ENCODE measurements at places on chromosomes 2 and 18. TPM values are rescaled to one million over a fixed set of nuclear protein-coding genes. Genes with fewer than 3 reads are reported as not detected.

Gene STPG4
- total RNA-seq, result not detected

Gene POTEJ
- total RNA-seq, result not detected

DNA sequence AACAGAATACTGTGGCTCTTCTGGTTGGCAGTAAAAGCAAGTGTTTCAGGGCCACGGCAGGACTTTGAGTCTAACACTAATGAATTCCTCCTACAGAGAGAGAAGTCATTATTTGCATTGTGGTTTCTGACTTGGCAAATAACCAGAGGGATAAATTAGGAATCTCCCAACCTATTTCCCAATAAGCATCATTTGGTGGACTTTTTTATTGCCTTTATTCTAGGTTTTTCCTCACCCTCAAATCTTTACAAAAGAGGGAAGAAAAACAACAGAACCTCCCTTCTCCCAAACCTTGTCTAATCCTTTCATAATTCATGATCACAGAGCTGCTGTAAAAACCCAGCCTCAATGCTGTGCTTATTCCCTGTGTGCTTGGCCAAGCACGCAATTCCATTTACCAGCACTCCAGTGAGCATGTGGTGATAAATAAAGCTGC is 179.7 kb downstream of the AGPS start:
- H3K36me3 ChIP-seq, result no peaks in the 10 kb centered on the region
- H3K4me3 ChIP-seq, result no peak overlapping the region
- DNase-seq, result no peak
- no peaks in the 10 kb centered on the region for H3K27me3 ChIP-seq
- no peaks in the 10 kb centered on the region for H3K4me1 ChIP-seq

GRCh38 chr2:213199871-213200270 is 48.5 kb upstream of the IKZF2 start:
- H3K4me1 ChIP-seq, result no peaks in the 10 kb centered on the region
- no peak overlapping the region for H3K27ac ChIP-seq
- no peak overlapping the region for H3K4me3 ChIP-seq
- no peak for DNase-seq
- H3K36me3 ChIP-seq, result no peaks in the 10 kb centered on the region
- H3K27me3 ChIP-seq, result no peaks in the 10 kb centered on the region

- no peak for DNase-seq
- H3K27ac ChIP-seq, result no peak overlapping the region
- H3K4me1 ChIP-seq, result no peaks in the 10 kb centered on the region
- H3K36me3 ChIP-seq, result no peaks in the 10 kb centered on the region
Observed at GRCh38 chr2:238023608-238024007, 37.2 kb upstream of the SCLY start.

Gene ALLC
- not detected for total RNA-seq

DNA sequence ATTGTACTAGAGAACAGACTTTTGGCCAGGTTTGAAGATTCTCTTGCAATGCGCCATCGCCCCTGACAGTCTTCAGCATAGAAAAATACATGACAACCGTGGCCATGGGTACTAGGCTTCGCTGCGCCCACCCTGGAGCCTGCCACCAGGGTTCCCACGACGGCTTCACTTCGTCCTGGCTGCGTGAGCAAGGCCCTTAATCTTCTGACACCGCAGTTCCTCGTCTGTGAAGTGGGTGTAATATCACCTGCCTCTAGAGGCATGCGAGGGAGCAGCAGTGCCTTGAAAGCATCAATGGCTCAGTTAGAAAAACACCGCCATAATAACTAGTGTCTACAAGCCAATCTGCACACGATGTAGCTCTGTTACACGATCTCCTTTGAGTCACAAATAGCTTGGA is 175.2 kb upstream of the HS6ST1 start:
- H3K27ac ChIP-seq, result peak overlapping the region; percentile 81
- no peak for DNase-seq
- no peaks in the 10 kb centered on the region for H3K36me3 ChIP-seq
- no peak overlapping the region for H3K4me3 ChIP-seq
- peaks cover 10% of the 10 kb centered on the region for H3K4me1 ChIP-seq

DNA sequence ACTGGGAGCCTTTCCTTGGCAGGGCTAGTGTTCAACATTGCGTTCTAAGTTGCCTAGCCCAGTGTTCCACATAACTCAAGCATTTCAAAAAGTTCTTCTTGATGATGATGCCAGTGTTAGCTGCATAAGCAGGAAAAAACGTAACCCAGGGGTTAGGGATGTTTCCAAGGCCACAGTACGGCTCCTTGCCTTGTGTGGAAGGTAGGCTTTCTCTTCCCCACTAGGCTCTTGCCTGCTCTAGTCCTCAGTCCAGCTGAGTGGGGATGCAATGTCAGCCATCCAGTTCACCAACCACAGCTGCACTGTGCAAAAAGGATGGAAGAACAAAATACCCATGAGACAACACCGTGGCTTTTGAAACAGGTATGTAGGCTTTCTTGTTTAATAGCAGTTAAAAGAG is 28.0 kb upstream of the CYP26B1 start:
- no peak overlapping the region for H3K27ac ChIP-seq
- no peaks in the 10 kb centered on the region for H3K4me1 ChIP-seq
- no peaks in the 10 kb centered on the region for H3K36me3 ChIP-seq
- DNase-seq, result no peak

- no peaks in the 10 kb centered on the region for H3K27me3 ChIP-seq
- DNase-seq, result no peak
Observed at GRCh38 chr2:210363261-210363660, 48.3 kb upstream of the MYL1 start.

GRCh38 chr2:52264488-52264887 is 1232.6 kb upstream of the NRXN1 start:
- no peak overlapping the region for H3K27ac ChIP-seq
- H3K36me3 ChIP-seq, result no peaks in the 10 kb centered on the region
- no peaks in the 10 kb centered on the region for H3K27me3 ChIP-seq

Gene UGT1A5
- total RNA-seq, result not detected
